ENCODE measurements at places on chromosomes 6 and 20. TPM values are rescaled to one million over a fixed set of nuclear protein-coding genes. Genes with fewer than 3 reads are reported as not detected.

Gene C20orf144
- under 0.01 TPM for total RNA-seq

Gene GSTA3
- total RNA-seq = not detected

Gene RBBP8NL
- total RNA-seq = not detected

Gene BPIFB4
- total RNA-seq = not detected

Gene GMDS
- total RNA-seq = 34.1 TPM

Gene MOG
- not detected for total RNA-seq

Gene LPA
- not detected for total RNA-seq

Gene ZKSCAN3
- total RNA-seq = 4.0 TPM

Gene HTR1E
- not detected for total RNA-seq

Gene FAM83B
- 101 TPM for total RNA-seq

Gene SPATA2
- total RNA-seq = 6.7 TPM

Gene SCRT2
- not detected for total RNA-seq

Gene AVP
- not detected for total RNA-seq

Gene MICB
- total RNA-seq = 5.3 TPM

Gene DUSP15
- 0.67 TPM for total RNA-seq

Gene LHFPL5
- not detected for total RNA-seq

Gene SLC4A11
- total RNA-seq = 6.7 TPM

Gene SIGLEC1
- not detected for total RNA-seq

Gene TRIM31
- not detected for total RNA-seq

Gene TFAP2D
- total RNA-seq = not detected

Gene KHDC1
- 1.2 TPM for total RNA-seq

Gene DLL1
- 45.8 TPM for total RNA-seq

Gene LZTS3
- total RNA-seq = 16.3 TPM

Gene SLCO4A1
- total RNA-seq = 0.40 TPM

Gene HLA-DOA
- total RNA-seq = 0.33 TPM

Gene UNC93A
- total RNA-seq = not detected

Gene FKBP1A
- total RNA-seq = 139 TPM

Gene APCDD1L
- 1.4 TPM for total RNA-seq

Gene RAB44
- total RNA-seq = 0.17 TPM

Gene PDE10A
- not detected for total RNA-seq

Gene SLC22A7
- not detected for total RNA-seq

Gene HNF4A
- not detected for total RNA-seq

Gene FAM217A
- total RNA-seq = not detected

Gene SLC26A8
- total RNA-seq = under 0.01 TPM

All from mammary epithelial cell (primary cell).